ENCODE measurements at places on chromosomes 4 and X.

DNA sequence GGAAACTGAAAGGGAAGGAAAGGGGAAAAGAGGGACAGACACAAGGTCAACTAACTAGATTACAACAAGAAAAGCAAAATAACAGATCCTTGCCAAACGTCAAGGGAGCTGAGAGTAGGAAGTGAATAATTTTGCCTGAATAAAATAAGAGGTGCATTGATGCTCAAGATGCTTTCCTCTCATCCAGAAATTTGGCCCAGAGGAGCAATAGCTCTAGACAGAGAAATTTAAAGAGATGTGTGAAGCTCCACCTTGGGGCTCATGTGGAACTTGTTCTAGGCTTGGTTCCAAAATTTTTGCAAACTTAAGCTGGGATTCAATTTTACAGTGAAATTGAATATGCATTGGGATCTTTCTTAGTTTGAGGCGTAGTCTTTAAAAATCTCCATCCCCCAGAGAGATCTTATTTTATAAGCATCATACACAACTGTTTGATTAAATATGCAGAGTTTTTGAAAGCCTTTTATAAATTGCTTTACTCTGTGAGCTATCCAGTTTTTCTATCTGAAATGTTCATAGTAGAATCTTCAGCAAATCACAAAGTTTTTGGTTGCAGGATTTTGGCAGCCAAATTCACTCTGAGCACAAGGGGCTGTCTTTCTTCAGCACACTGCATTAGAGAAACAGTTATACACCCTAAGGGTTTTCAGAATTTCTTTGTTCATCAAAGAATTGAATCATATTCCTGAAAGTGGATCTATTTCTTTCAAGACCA lies 1159.5 kb downstream of the ADGRL3 start:
- no peak overlapping the region for H3K27ac ChIP-seq
- H3K36me3 ChIP-seq: no peaks in the 10 kb centered on the region
- H3K27me3 ChIP-seq: no peaks in the 10 kb centered on the region
- H3K4me3 ChIP-seq: no peak overlapping the region
- DNase-seq: no peak

DNA sequence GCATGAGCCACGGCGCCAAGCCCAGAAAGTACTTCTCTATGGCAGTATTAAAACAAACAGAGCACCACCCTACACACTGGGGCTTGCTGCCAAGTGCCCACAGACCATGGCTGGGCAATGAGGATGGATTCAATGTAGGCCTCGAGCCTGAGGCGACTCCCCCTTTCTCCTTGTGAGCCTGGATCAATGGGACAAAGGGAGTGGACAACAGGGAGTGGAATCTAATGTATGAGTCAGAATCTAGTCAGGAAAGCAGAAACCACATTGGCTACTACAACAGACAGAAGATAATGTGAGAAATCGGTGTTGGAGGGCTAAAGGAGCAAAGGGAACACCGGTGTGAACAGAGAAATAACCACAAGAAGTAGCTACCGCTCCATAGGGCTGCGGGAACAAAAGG lies 37.7 kb upstream of the OCIAD2 start:
- H3K27me3 ChIP-seq: no peaks in the 10 kb centered on the region
- H3K4me1 ChIP-seq: peaks cover 59% of the 10 kb centered on the region
- peak; percentile 92 for DNase-seq
- H3K36me3 ChIP-seq: no peaks in the 10 kb centered on the region

DNA sequence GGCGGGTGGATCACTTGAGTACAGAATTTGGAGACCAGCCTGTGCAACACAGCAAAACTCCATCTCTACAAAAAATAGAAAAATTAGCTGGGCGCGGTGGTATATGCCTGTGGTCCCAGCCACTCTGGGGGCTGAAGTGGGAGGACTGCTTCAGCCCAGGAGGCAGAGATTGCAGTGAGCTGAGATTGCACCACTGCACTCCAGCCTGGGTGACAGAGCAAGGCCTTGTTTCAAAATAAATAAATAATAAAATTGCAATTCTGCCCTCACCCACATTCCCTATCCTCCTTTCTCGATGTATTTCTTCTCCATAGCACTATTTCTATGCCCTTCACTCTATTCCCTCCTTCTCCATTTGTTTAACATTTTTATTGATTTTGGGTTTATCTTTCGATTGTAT lies 8.7 kb upstream of the SLAIN2 start:
- no peak overlapping the region for H3K4me3 ChIP-seq
- peaks cover 60% of the 10 kb centered on the region for H3K4me1 ChIP-seq
- H3K27ac ChIP-seq: peak overlapping the region; percentile 58
- no peaks in the 10 kb centered on the region for H3K36me3 ChIP-seq

GRCh38 chrX:78168065-78168464 lies 28.6 kb upstream of the TAF9B start:
- no peak for DNase-seq
- no peaks in the 10 kb centered on the region for H3K4me1 ChIP-seq
- no peaks in the 10 kb centered on the region for H3K27me3 ChIP-seq
- H3K4me3 ChIP-seq: no peak overlapping the region
- H3K27ac ChIP-seq: no peak overlapping the region
- no peaks in the 10 kb centered on the region for H3K36me3 ChIP-seq

- no peaks in the 10 kb centered on the region for H3K36me3 ChIP-seq
- H3K27ac ChIP-seq: no peak overlapping the region
- DNase-seq: no peak
- no peaks in the 10 kb centered on the region for H3K27me3 ChIP-seq
Observed at GRCh38 chrX:39133971-39134370, 332.7 kb downstream of the MID1IP1 start.

DNA sequence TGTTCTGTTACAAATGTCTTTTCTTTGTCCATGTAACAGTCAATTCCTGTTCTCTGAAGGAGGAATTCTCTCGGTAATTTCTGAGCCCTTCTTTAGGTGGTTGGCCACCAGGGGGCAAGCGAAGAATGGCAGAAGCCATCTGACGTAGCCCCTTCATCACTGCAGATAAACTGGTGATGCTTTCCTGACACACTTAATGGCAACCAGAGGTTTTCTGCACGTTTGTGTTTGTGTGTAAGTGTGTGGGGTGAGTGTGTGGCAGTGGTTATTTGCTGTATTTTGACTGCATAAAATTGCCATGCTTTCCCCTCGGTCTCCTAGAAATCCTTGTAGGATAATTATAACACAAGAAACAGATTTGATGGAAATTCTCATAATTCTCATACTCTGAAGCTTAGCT lies 64.8 kb upstream of the STOX2 start:
- H3K36me3 ChIP-seq: no peaks in the 10 kb centered on the region
- H3K27me3 ChIP-seq: no peaks in the 10 kb centered on the region
- no peak overlapping the region for H3K4me3 ChIP-seq
- no peaks in the 10 kb centered on the region for H3K4me1 ChIP-seq

- H3K27ac ChIP-seq: no peak overlapping the region
- H3K4me1 ChIP-seq: peaks cover 8% of the 10 kb centered on the region
- H3K36me3 ChIP-seq: no peaks in the 10 kb centered on the region
- DNase-seq: no peak
Observed at GRCh38 chr4:114078636-114079035, 99.2 kb upstream of the ARSJ start.

Data from RWPE2 (cell line).